ENCODE measurements at places on chromosomes 3 and 15.

DNA sequence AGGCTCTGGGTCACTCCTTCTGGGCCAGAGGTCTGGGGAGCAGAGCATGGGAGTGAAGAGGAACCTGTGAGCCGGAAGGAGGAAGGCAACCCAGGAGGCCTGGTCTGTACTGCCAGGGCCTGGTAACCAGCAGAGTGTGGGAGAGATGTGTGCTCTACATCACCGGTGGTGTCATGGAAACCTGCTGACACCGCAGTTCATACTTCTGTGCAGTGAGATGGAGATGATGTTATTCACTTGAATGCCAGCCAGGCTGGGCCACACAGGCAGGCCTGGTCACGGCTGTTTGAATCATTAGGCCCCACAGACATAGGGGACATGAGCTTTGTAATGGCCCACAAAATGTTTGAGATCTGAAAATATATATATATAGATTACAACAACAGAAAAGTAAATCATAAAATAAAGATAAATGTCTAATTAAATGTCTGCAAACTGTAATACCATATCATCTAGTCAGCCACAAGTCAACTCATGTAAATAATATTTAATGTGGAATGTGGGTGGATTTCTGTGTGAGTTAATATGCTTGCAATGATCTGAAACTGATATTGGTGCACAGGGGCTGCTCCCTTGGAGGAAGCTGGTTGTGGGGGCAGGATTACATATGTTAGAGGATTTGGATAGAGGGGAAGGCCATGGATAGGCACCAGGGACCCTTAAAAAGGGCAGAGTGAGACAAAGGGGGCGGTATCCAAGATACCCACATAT is 108.5 kb upstream of the PFN2 start:
- DNase-seq, result no peak

DNA sequence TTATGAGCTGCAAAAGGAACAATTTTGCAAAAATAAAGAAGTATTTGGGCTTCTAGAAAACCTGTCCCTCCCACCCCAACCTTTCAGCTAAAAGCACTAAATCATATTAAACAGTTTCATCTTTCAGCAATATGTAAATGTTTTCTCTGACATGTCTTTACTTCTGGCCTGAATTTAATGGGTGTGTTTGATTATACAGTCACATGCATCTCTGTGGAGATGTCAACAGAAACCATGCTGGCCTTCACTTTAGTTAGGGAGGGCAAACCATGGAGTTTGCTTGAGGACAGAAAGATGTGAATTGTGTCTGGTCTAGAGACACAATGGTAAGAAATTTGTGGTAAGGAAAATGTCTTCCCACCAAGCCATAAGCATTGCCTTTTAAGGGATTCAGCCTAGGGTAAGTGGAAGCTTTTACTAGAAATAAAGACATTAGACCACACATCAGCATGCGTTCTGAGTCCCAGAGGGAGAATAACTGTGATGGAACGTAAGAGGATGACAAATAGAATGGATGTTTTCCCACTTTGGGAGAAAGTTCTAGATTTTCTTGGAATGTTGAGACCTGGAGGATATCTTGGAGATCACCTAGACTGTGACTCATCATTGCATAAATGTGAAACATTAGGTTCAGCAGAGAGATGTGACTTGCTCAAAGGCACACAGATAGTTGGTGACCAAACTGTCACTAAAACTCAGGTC is 68.9 kb downstream of the ST8SIA2 start:
- no peak for DNase-seq

- DNase-seq, result peak; percentile 48
These were observed 701 bp downstream of the SGO1 start for GRCh38 chr3:20185331-20185678.

- DNase-seq, result no peak
These were observed 5.4 kb downstream of the VIPR1 start for GRCh38 chr3:42507761-42508335.

GRCh38 chr3:48788544-48789162 is 59.0 kb downstream of the PRKAR2A start:
- DNase-seq, result no peak

GRCh38 chr3:49057268-49057667 is 28.1 kb upstream of the IMPDH2 start:
- DNase-seq, result no peak

GRCh38 chr3:105499961-105500360 is 133.3 kb downstream of the ALCAM start:
- no peak for DNase-seq

GRCh38 chr3:49377483-49377882 is 19.3 kb upstream of the GPX1 start:
- DNase-seq, result no peak

Measured in H1 (cell line).